ENCODE measurements at places on chromosomes 6 and 20. TPM values are rescaled to one million over a fixed set of nuclear protein-coding genes. Genes with fewer than 3 reads are reported as not detected.

The MYBL2 gene
- 51.0 TPM for total RNA-seq

The TMC2 gene
- not detected for total RNA-seq

The BMP2 gene
- total RNA-seq, result 17.9 TPM

GRCh38 chr20:29873946-29874345 lies 1383.5 kb upstream of the DEFB115 start:
- DNase-seq, result no peak
- no peaks in the 10 kb centered on the region for H3K27me3 ChIP-seq
- H3K27ac ChIP-seq, result no peak overlapping the region
- H3K36me3 ChIP-seq, result peaks cover 9% of the 10 kb centered on the region
- no peak overlapping the region for H3K4me3 ChIP-seq
- no peaks in the 10 kb centered on the region for H3K4me1 ChIP-seq

DNA sequence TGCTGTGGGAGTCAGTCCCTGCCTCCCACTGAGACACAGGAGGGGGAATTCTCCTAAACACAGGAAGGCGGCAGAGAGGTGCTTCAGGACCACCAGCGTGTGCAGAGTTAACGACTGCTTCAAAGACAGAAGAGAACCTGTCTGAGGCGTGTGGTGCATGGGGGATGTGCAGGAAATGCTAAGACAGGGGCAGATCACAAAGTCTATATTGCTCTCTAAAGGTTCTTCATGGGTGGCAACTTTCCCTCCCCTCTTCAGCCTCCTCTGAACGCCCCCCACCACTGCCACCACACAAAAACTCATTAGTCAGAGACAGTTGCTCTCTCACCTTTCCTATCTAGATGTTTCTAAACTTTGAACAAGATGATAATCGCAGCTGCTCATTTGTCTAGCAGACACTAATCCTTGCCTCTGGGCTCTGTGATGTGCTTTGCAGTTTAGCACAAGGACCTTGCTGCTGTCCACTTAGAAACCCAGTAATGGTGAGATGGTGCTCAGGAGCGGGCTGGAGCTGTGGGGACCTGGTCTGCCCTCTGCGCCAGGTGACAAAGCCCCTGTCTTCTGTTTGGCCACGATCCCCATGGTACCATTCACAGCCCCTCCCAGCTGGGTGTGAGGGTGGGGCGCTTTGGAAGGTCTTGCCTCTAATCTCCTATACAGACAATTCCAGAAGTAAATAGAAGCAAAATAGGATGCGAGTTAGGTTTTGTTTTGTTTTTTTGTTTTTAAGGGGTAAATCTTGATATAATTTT lies 219.6 kb downstream of the NRN1 start:
- H3K4me3 ChIP-seq, result no peak overlapping the region
- no peak overlapping the region for H3K27ac ChIP-seq
- H3K36me3 ChIP-seq, result peaks cover 4% of the 10 kb centered on the region
- H3K27me3 ChIP-seq, result peaks cover 50% of the 10 kb centered on the region
- H3K4me1 ChIP-seq, result peaks cover 12% of the 10 kb centered on the region
- no peak for DNase-seq

DNA sequence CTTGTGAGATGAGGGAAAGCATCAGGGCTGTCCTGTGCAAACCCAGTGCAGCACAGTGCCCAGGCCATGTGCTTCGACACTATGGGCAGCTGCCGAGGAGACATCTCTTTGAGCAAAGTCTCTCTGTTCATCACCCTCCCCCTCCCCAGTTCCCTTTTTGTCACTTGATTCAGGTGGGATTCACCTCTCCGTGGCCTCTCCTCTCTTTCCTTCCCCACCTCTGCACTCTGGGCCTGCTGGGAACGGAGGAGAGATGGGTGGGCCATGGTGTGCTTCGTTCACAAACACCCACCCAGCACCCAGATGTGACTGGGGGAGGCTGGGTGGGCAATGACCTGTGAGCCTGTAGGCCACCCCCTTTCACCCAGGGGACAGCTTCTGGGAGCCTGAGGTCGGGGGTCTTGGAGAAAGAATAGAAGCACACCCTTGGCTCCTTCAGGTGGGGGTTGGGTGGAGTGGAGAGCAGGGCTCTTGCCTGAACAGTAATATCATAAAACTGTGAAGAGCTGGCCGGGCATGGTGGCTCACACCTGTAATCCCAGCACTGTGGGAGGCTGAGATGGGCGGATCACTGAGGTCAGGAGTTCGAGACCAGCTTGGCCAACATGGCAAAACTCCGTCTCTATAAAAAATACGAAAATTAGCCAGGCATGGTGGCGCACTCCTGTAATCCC lies 33.5 kb upstream of the DLGAP4 start:
- no peaks in the 10 kb centered on the region for H3K4me1 ChIP-seq
- H3K4me3 ChIP-seq, result no peak overlapping the region
- H3K36me3 ChIP-seq, result no peaks in the 10 kb centered on the region
- H3K27ac ChIP-seq, result no peak overlapping the region
- H3K27me3 ChIP-seq, result peaks cover 3% of the 10 kb centered on the region

The IPCEF1 gene
- total RNA-seq, result 0.40 TPM

The HSPA12B gene
- total RNA-seq, result 0.10 TPM

DNA sequence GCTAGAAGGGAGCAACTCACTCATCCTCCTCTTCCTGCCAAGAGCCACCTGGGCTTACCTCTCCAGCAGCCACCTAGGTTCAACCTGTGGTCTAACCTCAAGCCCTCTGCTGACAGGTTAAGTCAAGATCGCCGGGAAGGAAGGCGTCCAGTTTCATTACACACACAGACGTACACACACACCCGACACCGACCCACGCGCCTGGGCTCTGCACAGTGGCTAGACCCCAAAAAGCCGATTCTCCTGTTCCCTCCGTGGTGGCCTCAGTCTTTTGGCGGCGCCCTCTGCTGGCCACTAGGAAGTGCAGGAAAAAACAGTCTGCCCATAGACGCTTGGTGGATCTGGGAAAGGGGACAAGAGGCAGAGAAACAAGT lies 52.8 kb downstream of the MRPL14 start:
- H3K4me3 ChIP-seq, result peak overlapping the region; percentile 88
- no peak for DNase-seq
- peaks cover 21% of the 10 kb centered on the region for H3K27me3 ChIP-seq
- H3K36me3 ChIP-seq, result no peaks in the 10 kb centered on the region
- H3K27ac ChIP-seq, result peak overlapping the region; percentile 46

The HRH3 gene
- 0.24 TPM for total RNA-seq

The MATN4 gene
- not detected for total RNA-seq

- H3K4me3 ChIP-seq, result no peak overlapping the region
- H3K36me3 ChIP-seq, result no peaks in the 10 kb centered on the region
- no peak for DNase-seq
- H3K27me3 ChIP-seq, result peaks cover 8% of the 10 kb centered on the region
Measured at GRCh38 chr6:31037169-31037568, 26.9 kb downstream of the MUC22 start.

GRCh38 chr6:149031859-149032598 lies 285.2 kb downstream of the UST start:
- H3K4me3 ChIP-seq, result no peak overlapping the region
- H3K4me1 ChIP-seq, result peaks cover 50% of the 10 kb centered on the region
- no peaks in the 10 kb centered on the region for H3K27me3 ChIP-seq
- no peak for DNase-seq
- H3K36me3 ChIP-seq, result peaks cover 3% of the 10 kb centered on the region

The NKX2-2 gene
- total RNA-seq, result 15.4 TPM

Data from type B pancreatic cell (in vitro differentiated cells).